ENCODE measurements at places on chromosomes 2 and 18. TPM values are rescaled to one million over a fixed set of nuclear protein-coding genes. Genes with fewer than 3 reads are reported as not detected.

- H3K27ac ChIP-seq, result no peak overlapping the region
- H3K4me3 ChIP-seq, result no peak overlapping the region
- no peak for DNase-seq
- no peaks in the 10 kb centered on the region for H3K36me3 ChIP-seq
Observed at GRCh38 chr2:12487253-12488004, 229.3 kb upstream of the TRIB2 start.

DNA sequence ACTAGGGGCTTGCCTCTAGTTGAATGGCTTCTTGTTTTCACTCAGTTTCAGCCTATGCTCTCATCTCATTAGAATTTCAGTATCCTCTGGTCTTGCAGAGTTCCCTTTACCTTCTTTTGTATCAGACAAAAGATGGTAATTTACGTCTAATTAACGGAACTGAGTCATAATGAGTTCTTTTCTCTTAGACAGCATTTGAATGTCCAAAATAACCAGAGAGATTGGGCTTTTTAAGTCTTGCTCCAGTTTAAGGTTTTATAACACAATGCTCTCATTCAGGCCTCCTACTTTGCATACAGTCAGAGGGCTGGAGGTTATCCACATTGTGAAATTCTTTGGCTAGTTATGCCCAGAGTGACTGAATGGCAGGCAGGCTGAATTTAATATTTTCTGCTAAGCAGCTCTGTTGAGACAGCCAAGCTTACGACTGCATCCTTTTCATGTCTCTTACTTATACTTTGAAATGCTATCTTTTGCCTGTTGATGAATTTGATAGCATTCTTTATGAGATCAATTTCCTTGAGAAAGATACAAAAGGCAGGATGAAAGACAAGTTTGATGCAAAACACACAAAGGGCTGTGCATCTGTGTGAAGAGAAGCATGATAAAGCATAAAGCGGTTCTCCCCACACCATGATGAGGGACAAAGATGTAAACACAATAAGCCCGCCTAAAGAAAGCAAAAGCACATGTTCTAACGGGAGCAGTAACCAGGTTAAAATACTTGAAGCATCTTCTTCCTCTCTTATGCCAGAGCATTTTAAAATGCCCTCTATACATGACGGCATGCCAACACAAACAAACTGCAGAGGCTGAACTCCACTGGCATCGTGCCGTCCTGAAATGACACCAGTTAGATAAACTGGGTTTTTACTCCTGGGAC is 90.0 kb downstream of the CDH2 start:
- no peaks in the 10 kb centered on the region for H3K36me3 ChIP-seq
- no peak overlapping the region for H3K4me3 ChIP-seq
- no peak overlapping the region for H3K27ac ChIP-seq
- no peak for DNase-seq

DNA sequence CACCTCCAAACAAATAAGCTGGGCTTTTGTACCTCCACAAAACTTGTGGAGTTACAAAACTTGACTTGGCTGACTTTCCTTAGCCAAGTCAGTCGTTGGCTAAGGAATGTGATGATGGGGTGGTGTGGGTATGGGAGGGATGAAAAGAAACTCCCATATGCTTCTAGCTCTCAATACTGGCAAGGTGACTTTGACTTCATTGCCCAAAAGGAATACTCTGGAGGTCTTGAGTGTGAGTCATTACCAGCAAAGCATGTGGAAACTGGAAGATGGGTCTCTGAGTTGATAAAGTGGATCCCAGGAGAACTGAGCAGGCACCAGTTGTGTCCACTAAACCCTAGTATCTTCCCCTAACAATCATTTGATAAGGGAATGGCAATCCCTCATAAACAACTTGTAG is 226.7 kb downstream of the GULP1 start:
- H3K27me3 ChIP-seq, result no peaks in the 10 kb centered on the region
- H3K36me3 ChIP-seq, result no peaks in the 10 kb centered on the region
- no peak overlapping the region for H3K4me3 ChIP-seq
- no peak overlapping the region for H3K27ac ChIP-seq
- H3K4me1 ChIP-seq, result no peaks in the 10 kb centered on the region

FAM237A gene
- polyA plus RNA-seq, result not detected

All from kidney (tissue), 22 donors.